ENCODE measurements at places on chromosomes 7 and 10.

- DNase-seq: no peak
These were observed 441 bp downstream of the FBH1 start for GRCh38 chr10:5890452-5890915.

- DNase-seq: no peak
These were observed 40.4 kb downstream of the RASGEF1A start for GRCh38 chr10:43226441-43226840.

GRCh38 chr7:37920849-37921805 is 687 bp downstream of the EPDR1 start:
- DNase-seq: no peak

DNA sequence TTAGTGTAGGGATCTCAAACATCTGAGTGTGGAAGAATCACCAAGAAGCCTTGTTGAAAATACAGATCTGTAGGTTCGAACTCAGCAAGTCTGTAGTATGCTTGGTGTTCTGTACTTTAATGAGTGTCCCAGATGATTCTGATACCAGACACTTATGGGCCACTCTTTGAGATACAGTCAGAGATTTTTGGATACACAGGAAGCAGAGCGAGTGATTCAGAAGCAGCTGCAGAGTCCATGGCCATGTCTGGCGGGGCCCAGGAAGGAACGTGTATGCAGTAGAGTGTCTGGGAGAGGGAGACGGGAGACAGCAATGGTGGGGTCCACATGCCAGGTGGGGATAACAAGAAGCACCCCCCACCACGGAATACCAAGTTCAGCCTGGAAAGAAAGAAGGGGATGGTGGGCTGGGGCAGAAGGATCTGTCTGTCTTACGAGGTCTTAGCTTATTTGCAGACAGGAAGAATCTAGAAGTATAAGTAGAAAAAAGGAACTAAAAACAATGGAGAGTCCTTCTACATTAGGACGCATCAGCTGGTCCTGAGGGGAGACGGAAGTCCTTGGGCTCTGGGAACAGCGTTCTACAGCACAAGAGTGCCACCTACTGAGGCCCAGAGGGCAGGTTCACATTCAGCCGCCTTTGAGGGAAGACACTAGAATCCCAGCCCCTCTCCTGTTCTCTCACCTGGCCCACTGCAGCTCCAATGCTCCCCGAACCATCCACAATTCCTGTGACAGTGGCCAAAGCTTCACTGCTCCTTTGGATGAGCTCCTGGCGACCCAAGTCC is 55.4 kb downstream of the SLC37A3 start:
- no peak for DNase-seq

DNA sequence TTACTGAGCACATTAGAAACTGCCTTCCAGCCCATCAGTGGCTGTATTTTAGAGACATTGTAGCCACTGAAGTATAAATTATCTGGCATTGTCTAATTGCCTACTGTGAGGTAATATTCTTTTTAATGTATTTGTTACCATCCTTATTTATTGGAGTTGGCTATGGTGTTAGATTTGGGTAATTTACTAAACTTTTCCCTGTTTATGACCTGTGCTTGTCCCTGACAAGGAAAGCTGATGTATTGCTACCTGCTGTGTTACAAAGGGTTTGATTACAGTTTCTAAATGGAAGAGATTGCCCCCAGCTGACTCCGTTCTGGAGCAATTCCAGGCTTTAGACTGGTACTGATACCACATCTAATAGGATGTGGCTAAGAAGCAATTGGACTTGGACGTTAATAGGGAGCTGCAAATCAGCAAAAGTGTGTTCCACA is 12.3 kb upstream of the ASCC1 start:
- DNase-seq: no peak
